ENCODE measurements at places on chromosomes 1 and 21.

- no peak for DNase-seq
Observed at GRCh38 chr1:202133496-202133895, 10.8 kb downstream of the GPR37L1 start.

GRCh38 chr1:166159656-166160055, 7.1 kb downstream of the FAM78B start:
- DNase-seq = no peak

- no peak for DNase-seq
Observed at GRCh38 chr1:100107696-100108095, 25.0 kb downstream of the SASS6 start.

- DNase-seq = no peak
Observed at GRCh38 chr1:166905900-166906299, 29.8 kb upstream of the TADA1 start.

DNA sequence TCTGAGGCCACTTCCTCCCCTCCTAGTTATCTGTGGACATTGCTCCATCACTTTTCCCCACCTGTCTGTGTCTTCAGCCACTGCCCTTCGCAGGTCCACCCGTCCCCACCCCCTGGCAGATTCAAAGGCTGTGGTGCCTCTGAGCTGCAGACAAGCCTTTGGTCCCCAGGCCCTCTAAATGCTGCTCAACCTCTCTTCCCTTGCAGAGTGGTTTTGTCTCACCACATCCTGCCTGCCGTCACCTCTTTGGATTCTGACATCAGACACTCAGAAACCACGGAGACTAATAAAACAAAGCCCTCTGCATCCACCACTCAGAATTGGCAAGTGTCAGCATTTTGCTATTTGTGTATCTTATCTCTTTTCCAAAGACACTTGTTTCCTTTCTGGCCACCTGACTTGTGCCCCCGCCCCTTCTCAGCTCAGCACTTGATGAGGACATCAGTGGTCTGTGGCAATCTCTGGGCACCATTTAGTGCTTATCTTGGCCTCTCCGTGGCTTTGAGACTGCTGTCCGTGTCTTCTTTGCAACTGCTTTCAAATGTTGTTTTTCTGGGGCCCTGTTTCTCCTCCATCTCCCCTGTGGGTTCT, 7.7 kb downstream of the CNIH3 start:
- DNase-seq = peak; percentile 53

DNA sequence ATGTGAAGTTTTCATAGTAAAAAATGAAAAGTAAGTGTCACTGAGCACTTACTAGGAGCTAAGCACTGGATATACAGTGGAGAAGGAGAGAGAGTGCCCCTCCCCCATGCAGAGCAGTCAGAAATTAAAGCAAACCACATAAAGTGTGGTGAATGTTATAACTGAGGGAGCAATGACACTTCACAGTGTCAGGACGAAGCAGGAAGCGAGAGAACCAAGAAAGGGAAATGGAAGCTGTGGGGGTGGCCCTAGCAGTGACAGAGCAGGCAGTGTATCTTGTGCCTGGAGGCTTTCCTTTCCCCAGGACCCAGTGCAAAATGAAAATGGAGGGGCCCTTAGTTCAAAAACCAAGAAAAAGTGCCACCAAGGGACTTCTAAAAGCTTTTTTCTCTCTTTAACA, 21.5 kb upstream of the RCAN3 start:
- DNase-seq = peak; percentile 53
